ENCODE measurements at places on chromosomes 7 and 10.
A peak's percentile ranks its signal among the peaks of the same experiment; 100 is the strongest.

- peaks cover 14% of the 10 kb centered on the region for H3K36me3 ChIP-seq
- H3K4me3 ChIP-seq: no peak overlapping the region
- H3K27ac ChIP-seq: no peak overlapping the region
- DNase-seq: no peak
Observed at GRCh38 chr10:121800831-121801230, 127.0 kb downstream of the ATE1 start.

GRCh38 chr7:50308532-50309385, 4.2 kb downstream of the IKZF1 start:
- no peaks in the 10 kb centered on the region for H3K4me1 ChIP-seq
- peak overlapping the region; percentile 80 for H3K27ac ChIP-seq
- H3K36me3 ChIP-seq: no peaks in the 10 kb centered on the region
- H3K27me3 ChIP-seq: no peaks in the 10 kb centered on the region
- DNase-seq: no peak

DNA sequence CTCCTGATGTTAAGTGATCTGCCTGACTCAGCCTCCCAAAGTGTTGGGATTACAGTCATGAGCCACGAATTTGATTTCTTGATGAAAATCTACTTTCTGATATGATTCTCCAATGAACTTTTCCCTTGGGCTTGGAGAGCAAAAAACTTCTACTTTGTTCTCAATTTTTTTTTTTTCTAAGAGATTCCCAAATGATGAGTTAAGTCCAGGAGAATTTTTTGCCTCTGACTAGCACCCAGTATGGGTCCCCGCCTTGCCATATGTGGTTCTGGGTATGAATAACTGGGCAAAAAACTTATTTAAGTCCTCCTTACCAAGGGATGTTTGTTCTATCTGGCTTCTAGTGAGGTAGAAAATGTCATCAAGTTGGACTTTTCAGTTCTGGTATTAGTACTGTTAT, 147.9 kb upstream of the LYZL1 start:
- no peaks in the 10 kb centered on the region for H3K36me3 ChIP-seq
- no peaks in the 10 kb centered on the region for H3K4me1 ChIP-seq
- H3K27me3 ChIP-seq: no peaks in the 10 kb centered on the region
- H3K27ac ChIP-seq: no peak overlapping the region
- H3K4me3 ChIP-seq: no peak overlapping the region

DNA sequence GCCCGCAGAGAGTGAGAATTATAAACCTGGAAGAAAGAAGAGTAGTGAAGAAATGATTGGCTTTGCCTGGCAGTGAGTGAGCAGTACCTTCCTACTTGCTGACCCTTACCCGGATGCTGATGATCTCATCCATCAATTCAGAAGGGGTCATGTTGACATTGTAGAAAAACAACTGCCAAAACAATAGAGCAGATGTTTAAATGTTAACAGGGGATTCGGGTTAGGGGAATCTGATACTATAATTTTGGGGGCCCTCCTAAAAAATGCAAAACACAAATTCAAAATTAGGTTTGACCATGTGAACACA, 78.1 kb downstream of the MYOF start:
- DNase-seq: no peak
- peaks cover 6% of the 10 kb centered on the region for H3K4me1 ChIP-seq
- peaks cover 96% of the 10 kb centered on the region for H3K36me3 ChIP-seq
- H3K27ac ChIP-seq: no peak overlapping the region

- H3K4me3 ChIP-seq: no peak overlapping the region
- H3K36me3 ChIP-seq: no peaks in the 10 kb centered on the region
- H3K27ac ChIP-seq: no peak overlapping the region
- no peak for DNase-seq
- H3K27me3 ChIP-seq: no peaks in the 10 kb centered on the region
- no peaks in the 10 kb centered on the region for H3K4me1 ChIP-seq
Observed at GRCh38 chr7:16562456-16563220, 36.0 kb downstream of the LRRC72 start.

DNA sequence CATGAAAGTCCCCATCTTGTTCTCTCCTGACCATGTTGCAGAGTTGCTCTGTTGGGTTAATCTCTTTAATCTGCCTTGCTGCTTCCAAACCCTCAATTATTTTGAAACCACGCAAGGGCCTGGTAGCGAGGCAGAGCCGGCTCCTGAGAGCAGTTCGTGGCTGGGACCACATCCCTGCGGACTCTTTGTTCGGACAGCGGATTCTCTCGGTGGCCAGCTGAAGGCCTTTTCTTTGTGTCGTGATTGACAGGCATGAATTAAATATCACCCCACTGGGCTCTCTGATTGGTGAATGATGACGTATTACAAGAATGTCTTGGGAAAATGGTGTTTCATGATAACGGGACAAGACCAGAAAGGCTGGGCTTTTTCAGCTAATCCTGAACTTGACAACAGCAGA, 66.9 kb upstream of the ARHGAP21 start:
- H3K4me1 ChIP-seq: no peaks in the 10 kb centered on the region
- H3K27me3 ChIP-seq: no peaks in the 10 kb centered on the region
- H3K27ac ChIP-seq: no peak overlapping the region
- no peak for DNase-seq
- no peaks in the 10 kb centered on the region for H3K36me3 ChIP-seq
- no peak overlapping the region for H3K4me3 ChIP-seq

- H3K4me1 ChIP-seq: no peaks in the 10 kb centered on the region
- DNase-seq: no peak
- H3K27ac ChIP-seq: no peak overlapping the region
- no peak overlapping the region for H3K4me3 ChIP-seq
- no peaks in the 10 kb centered on the region for H3K27me3 ChIP-seq
- no peaks in the 10 kb centered on the region for H3K36me3 ChIP-seq
Observed at GRCh38 chr10:130361351-130362105, 225.3 kb downstream of the GLRX3 start.

DNA sequence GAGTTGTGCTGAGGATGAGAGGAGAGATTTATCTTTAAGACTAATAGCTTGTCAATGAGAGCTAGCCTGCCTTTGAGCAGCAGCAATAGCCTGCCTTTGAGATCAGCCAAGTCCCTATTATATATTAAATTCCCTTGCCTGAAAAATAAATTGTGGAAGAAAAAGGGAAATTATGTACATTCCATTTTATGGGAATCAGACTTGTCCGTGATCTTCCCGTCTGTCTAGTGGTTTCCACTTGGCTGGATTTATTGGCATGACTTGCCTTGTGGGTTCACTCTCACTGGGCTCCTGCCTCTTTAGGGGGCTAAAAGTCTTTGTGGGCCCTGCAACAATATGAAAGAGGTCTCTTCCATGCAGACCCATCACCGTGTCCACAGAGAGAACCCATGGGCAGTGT, 171.7 kb upstream of the FRMD4A start:
- H3K27me3 ChIP-seq: no peaks in the 10 kb centered on the region
- no peak for DNase-seq
- H3K4me1 ChIP-seq: peaks cover 8% of the 10 kb centered on the region
- no peak overlapping the region for H3K4me3 ChIP-seq
- no peak overlapping the region for H3K27ac ChIP-seq

DNA sequence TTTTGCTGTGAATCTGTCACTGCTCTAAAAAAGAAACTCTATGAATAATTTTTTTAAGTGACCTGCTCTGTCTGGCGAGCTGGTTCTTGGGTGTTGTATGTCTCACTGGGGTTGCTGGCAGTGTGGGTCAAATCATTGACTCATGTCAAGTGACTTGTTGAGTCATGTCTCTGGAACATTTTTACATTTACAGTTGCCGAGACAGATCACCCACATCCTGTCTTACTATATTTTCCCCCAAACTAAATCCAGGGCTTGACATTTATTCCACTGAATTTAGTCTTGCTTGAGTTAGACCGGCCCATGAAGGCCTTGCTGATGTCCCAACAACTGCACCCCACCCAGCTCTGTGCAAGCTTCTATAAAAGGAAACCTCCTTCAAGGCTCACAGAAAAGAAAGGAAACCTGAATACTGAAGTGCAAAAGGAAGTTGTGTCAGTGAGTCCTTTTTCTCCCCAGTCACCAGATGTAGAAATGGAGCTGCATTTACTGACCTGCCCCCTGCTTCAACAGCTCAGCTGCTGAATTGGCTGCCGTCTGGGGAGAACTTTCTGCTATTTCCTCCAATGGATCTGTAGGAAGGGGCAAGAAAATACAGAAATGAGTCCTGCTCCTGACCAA, 290.3 kb downstream of the TNS3 start:
- no peak overlapping the region for H3K4me3 ChIP-seq
- H3K27me3 ChIP-seq: no peaks in the 10 kb centered on the region
- H3K4me1 ChIP-seq: peaks cover 42% of the 10 kb centered on the region
- no peaks in the 10 kb centered on the region for H3K36me3 ChIP-seq
- DNase-seq: no peak

GRCh38 chr10:114373631-114374030, 30.7 kb downstream of the AFAP1L2 start:
- no peaks in the 10 kb centered on the region for H3K27me3 ChIP-seq
- H3K36me3 ChIP-seq: no peaks in the 10 kb centered on the region
- no peak for DNase-seq
- peak overlapping the region; percentile 70 for H3K27ac ChIP-seq

DNA sequence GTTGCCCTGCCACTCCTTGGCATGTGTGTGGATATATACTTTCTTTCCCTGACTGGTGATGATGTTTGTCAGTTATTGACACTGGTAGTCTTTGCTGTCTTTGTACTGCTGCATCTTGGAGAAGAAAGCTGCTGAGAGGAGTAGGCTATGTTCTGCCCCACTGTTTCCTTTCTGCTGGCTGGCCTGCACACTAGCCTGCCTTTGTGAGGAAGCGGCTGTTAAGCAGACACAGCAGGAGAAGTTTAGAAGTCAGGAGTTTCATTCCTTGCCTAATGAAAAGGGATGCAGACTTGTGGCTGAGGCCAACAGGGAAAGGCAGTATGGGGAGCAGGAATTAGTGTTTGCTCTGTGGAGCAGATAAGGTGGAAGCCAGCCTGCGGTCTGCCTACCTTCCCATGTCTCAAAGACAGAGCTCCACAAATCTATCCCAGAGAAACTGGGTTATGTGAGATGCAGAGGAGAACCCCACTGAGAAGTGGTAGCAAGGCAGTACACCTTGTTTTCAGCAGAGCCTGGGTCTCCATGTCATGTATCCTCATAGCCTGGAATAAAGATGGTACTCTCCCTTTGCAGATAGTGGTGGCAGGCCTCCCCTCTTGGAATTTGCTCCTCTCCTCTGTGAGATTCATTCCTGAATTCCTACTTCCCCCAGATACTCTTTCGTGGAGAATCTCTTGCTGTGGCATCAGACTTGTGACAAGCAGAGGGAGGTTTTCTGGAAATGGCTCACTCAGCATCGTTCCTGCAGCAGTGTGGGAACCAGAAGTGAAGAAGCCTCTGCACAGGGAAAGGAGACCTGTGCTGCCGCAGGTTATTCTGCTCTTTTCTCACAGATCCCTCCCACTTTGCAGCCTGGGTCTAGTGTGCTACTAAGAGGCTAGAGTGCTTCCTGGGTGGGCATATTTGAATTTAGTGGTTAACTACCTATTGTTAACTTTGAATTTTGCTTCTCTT, 130.2 kb downstream of the LRRC4 start:
- H3K27me3 ChIP-seq: no peaks in the 10 kb centered on the region
- H3K36me3 ChIP-seq: no peaks in the 10 kb centered on the region
- no peak for DNase-seq
- H3K4me1 ChIP-seq: peaks cover 14% of the 10 kb centered on the region

- no peaks in the 10 kb centered on the region for H3K27me3 ChIP-seq
- no peak for DNase-seq
- no peak overlapping the region for H3K4me3 ChIP-seq
- no peaks in the 10 kb centered on the region for H3K4me1 ChIP-seq
- no peak overlapping the region for H3K27ac ChIP-seq
Observed at GRCh38 chr10:34838366-34838900, 23.3 kb upstream of the PARD3 start.

DNA sequence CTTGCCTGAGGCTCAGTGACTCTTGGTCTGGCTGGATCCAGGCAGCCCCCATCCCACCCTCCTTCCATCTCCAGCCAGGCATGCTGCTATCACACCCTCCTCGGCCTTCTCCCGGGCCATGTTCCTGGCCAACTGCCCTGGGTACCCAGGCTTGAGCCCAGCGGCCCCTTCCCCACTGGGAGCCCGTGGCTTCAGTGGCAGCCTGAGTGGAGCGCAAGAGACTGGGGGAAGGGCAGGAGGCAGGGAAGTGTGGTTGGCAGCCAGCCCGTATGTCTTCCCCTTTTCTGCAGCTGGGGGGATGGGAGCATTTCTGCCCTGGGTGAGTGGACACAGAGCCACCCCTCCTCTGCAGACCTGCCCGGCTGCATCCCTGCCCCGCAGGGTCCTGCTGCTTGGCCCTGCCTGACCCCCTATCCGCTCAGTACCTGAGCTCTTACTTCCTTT, 148.5 kb downstream of the ARHGAP22 start:
- no peak for DNase-seq
- H3K36me3 ChIP-seq: no peaks in the 10 kb centered on the region
- H3K27ac ChIP-seq: no peak overlapping the region

GRCh38 chr7:39233851-39234529, 256.3 kb downstream of the POU6F2 start:
- no peak for DNase-seq
- no peak overlapping the region for H3K4me3 ChIP-seq

- H3K27ac ChIP-seq: no peak overlapping the region
- H3K27me3 ChIP-seq: no peaks in the 10 kb centered on the region
- no peaks in the 10 kb centered on the region for H3K36me3 ChIP-seq
- DNase-seq: no peak
- H3K4me3 ChIP-seq: no peak overlapping the region
- H3K4me1 ChIP-seq: no peaks in the 10 kb centered on the region
Observed at GRCh38 chr10:26503911-26504310, 65.8 kb downstream of the APBB1IP start.

- H3K27me3 ChIP-seq: peaks cover 35% of the 10 kb centered on the region
- H3K4me1 ChIP-seq: no peaks in the 10 kb centered on the region
- no peak overlapping the region for H3K27ac ChIP-seq
- H3K4me3 ChIP-seq: no peak overlapping the region
Observed at GRCh38 chr10:58305821-58306220, 29.0 kb upstream of the UBE2D1 start.

DNA sequence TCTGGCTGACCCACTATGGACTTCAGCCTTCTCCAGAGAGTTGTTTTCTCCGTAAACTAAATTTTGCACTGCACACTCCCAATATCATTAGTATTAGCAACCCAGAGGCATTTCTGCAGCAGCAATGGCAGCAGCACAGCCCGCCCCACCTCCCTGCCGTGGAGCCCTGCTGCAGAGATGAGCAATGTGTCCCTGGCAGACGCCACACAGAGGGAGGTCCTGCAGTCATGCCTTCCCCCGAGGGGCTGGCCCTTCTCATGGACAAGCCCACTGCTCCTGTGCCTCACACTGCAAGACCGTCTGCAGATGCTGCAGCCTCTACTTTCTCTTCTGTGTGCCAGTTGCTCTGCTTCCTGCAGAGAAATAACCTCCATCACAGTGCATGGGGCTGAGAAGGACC, 393.4 kb upstream of the MKI67 start:
- no peaks in the 10 kb centered on the region for H3K36me3 ChIP-seq
- no peak for DNase-seq
- no peak overlapping the region for H3K27ac ChIP-seq
- no peaks in the 10 kb centered on the region for H3K4me1 ChIP-seq
